Fibroblast of lung (primary cell): ENCODE measurements at places on chromosomes 7 and 10. TPM values are rescaled to one million over a fixed set of nuclear protein-coding genes. Genes with fewer than 3 reads are reported as not detected.
A peak's percentile ranks its signal among the peaks of the same experiment; 100 is the strongest.

Gene MOGAT3
- total RNA-seq, result not detected in 2 replicates

Gene NXPH1
- total RNA-seq, result not detected in 2 replicates

Gene UNCX
- total RNA-seq, result not detected in 2 replicates

GRCh38 chr7:24713039-24713793 lies 44.0 kb downstream of the GSDME start:
- DNase-seq, result no peak

DNA sequence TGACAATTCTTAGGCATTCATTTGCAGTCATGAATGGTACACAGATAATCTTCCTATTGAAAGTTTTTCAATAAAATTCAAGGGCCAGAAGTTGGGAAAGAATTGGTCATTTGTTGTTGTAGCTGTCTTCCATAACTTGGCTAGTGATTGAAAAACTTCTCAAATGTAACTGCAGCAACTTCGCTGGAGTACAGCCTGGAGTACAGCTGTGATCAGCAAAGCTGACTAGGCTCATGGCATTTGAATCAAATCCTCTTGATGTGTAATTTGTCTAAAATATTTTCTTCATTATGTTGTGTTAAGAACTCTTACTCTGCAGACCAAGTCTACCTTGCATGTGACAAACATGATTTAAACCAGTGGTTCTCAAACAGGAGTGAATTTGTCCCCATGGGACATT lies 226.5 kb upstream of the STEAP1 start:
- no peak for DNase-seq

DNA sequence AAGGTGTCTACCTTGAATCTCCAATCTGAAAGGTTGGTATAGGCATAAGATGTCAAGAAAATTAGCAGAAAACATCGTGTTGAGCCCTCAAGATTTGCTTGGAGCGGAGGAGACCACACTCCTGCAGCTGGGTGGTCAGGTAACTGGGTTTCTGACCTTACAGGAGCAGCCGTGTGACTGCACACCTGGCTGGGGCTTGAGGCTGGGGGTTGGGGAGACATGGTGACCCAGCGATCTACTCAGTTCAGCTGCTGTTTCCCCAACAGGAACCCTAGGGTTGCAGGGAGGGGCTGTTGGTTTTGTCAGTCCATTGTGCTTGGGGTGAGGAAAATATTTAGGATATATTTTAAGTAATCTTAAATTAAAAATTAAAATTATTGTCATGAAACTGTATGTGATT lies 147.0 kb upstream of the ZNF32 start:
- DNase-seq, result no peak

DNA sequence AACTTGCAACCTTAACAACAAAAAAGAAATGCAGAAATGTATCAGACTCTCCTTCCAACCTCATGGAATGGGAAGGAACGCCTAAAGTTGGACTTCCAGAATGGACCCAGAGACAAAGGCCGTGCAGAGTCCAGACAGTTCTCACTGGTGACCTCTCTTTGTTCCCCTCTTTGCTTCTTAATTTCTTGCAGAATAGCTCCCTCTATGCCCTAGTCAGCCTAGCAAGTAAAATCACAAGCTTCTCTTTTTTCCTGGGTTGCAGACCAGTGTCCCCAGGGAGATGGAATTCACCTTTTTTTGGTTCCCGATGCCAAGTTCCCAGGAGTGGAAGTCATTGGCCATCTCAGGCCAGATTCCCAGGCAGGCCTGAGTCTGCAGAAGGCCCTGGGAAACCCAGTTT lies 278.0 kb downstream of the CCSER2 start:
- no peak for DNase-seq

DNA sequence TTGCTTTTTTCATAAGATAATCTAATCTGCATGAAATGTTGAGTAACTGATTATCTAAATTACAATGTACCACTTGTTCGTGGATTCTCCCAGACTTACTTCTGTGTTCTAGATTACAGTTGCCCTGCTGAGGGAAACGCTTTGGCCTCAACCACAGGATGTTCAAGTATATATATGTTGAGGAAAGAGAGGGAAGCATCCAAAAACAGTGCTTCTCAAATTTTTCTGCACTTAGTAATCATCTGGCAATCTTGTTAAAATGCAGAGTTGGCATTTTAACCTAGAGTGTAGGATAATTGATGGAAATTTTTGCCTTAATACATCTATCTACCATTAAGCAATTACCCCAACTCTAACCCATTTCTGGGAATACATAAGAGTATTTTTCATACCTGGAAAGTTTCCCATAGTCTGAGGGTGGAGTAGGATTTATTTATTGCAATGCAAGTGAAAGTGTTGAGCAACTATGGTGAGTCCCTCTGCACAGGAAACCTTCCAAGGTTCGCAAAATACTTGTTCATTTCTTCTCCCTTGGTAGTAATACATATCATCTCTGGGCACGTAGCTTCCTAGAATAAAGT lies 59.6 kb upstream of the C1GALT1 start:
- DNase-seq, result peak; percentile 94

DNA sequence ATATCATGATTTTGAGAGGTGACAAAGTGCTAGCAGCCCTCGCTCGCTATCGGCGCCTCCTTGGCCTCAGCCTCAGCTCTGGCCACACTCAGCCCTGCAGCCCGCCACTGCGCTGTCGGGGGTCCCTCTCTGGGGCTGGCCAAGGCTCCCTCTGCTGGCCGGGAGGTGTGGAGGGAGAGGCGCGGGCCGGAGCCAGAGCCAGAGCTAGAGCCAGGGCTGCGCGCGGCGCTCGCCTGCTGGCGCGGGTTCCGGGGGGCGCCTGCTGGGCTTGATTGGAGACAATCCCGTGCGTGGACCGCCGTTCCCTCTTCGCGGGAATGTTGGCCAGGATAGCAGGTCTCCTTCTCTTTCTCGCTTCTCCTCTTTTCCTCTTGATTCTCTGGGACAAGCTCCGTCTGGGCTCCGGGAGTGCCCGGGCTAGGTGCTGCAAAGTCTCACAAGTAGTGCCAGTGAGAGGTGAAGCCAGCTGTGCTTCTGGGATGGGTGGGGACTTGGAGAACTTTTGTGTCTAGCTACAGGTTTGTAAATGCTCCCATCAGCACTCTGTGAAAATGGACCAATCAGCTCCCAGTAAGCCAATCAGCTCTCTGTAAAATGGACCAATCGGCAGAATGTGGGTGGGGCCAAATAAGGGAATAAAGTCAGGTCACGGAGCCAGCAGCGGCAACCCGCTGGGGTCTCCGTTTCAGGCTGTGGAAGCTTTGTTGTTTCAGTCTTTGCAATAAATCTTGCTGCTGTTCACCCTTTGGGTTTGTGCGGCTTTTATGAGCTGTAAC lies 43.4 kb upstream of the ELMO1 start:
- DNase-seq, result no peak

DNA sequence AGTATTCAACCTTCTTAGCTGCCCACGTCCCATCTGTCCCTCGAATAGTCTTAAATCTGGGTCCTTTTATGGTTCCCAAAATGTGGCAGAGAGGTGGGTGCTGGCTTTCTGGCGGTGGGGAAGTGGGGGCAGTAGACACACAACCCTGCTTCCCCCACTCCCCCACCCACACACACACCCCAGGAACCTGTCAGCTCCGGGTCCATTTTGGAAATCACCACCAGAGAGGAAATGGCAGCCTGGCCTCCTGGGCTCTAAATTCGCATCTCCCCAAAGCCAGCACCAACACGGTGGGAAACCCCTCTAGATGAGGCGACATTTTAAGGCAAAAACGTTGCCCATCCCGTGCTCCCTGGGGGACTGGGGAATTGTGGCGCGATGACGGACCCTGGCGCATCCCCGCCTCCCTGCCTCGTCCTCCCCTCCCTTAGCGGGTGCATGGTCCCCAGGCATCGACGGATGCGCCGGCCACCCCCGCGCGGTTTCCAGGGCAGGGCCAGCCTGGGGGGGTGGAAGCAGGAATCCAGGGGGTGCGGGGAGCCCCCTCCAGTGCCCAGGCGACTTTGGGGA lies 702 bp downstream of the TMEM130 start:
- no peak for DNase-seq

DNA sequence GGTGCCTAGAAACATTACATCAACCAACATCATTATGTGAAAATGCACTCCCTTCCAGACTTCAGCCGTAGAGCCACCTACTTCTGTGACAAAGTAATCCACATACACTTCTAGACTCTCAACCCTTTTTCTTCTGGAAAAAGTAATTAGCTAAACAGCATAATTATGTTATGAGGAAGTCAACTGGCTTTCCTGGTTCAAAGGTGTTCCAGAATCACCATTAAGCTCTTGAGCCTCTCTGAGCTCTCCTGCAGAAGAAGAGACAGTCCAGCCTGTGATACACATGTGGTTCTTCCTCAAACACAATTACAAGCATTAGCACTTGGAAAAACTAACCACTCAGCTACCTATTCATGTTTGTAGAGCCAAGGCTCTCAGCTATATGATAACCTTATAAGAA lies 52.5 kb downstream of the TNS3 start:
- no peak for DNase-seq

Gene NKX2-3
- total RNA-seq, result not detected in 2 replicates

- no peak for DNase-seq
Measured at GRCh38 chr10:1364151-1364910, 308.1 kb downstream of the WDR37 start.

- DNase-seq, result no peak
Measured at GRCh38 chr7:158782761-158783401, 46.4 kb downstream of the ESYT2 start.

Gene UPK3B
- under 0.01 and 0.50 TPM in 2 replicates for total RNA-seq

Gene C10orf62
- not detected in 2 replicates for total RNA-seq

DNA sequence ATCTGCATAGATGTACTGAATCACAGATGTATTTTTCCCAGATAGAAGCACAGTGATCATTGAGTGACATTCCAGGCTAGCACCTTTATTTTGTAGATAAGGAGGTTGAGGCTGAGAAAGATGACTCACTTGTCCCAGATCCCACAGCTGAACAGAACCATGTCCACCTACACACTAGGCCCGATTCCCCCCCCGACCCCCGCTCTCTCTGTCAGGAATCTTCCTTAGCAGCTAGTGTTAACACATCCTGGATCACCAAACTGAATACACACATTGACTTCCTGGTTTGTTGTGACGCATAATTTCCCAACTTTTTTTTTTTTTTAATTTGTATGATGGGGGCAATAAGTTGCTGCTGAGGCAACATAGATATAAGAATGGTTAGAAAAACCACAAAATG lies 5.2 kb downstream of the SFMBT2 start:
- peak; percentile 40 for DNase-seq

DNA sequence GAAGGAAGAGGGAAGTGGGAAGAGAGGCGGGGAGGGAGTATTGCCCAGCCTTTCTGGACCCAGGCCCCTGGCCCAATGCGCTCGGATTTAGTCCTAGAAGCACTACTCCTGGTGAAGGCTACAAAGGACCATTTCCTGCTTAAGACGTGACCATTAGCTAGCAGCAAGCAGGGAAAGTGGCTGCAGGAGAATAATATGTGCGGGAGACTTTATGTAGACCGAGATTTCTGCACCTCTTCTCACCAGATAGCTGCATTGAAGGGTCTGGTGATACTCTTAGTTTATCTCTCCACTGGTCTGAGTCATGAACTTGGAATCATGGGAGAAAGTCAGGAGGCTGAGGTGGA lies 3.1 kb downstream of the VAX1 start:
- DNase-seq, result no peak

Gene MMP21
- total RNA-seq, result 0.17 and 0.26 TPM in 2 replicates

- DNase-seq, result no peak
Measured at GRCh38 chr10:130782467-130782866, 529.1 kb downstream of the TCERG1L start.

GRCh38 chr7:50710441-50711154 lies 72.1 kb downstream of the GRB10 start:
- no peak for DNase-seq

GRCh38 chr10:120012566-120012965 lies 120.0 kb downstream of the SEC23IP start:
- no peak for DNase-seq

DNA sequence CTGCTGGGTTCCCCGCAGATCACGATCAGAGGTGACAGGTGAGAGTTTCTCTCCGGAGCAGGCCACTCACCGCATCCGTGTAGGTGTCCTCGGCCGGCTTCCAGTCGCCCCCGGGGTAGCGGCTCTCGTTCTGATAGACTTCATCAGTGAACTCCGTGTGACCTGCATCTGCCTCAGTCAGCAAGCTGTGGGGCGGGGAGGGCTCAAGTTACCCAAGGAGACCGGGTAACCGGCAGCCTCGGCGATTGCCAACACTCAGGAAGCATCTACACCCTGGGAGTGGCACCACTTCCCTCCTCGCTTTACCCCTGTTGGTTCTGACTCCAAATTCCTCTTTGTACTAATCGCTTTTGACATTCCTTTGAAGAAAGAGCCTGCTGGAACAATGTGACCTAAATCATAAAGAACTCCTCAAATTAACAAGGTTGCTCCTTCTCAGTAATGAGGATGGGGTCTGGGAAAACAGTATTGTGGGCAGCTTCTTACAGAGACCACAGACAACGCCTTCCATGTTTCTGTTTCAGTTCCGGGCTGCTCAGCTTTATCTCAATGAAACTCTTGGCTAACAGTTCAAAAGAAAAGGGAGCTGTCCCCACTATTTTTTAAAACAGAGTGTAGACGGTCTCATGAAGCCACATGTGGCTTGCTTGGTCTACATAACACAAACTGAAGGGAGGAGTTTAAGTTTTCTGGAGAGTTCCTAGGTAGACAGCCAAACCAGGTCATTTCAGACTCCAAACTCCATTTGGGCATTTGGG lies 118.1 kb downstream of the MYOF start:
- DNase-seq, result no peak

Gene TWIST1
- total RNA-seq, result 23.9 and 31.2 TPM in 2 replicates

- peak; percentile 91 for DNase-seq
Measured at GRCh38 chr7:84025332-84025927, 169.2 kb downstream of the SEMA3A start.

DNA sequence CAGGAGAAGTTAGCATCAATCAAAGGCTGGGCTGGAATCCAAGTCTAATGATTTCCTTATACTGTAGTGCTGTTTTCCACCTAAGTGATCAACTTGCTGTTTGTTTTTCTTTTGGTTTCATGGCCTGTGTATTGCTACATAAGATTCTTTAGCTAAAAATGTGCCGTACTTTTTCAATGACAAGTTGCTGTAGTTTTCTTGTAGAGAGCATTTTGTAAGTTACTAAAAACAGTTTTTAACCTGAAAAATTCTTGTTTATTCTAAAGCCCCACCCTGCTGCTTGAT lies 1.3 kb downstream of the HELLS start:
- peak; percentile 18 for DNase-seq

- DNase-seq, result peak; percentile 72
Measured at GRCh38 chr10:61904733-61905725, 3.5 kb downstream of the ARID5B start.

Gene OR6B1
- not detected in 2 replicates for total RNA-seq

Gene GAD2
- total RNA-seq, result not detected in 2 replicates

- DNase-seq, result no peak
Measured at GRCh38 chr7:50712252-50713122, 70.2 kb downstream of the GRB10 start.

Gene ANKRD30A
- total RNA-seq, result not detected in 2 replicates

Gene SPDYE17
- not detected in 2 replicates for total RNA-seq

GRCh38 chr10:36057180-36057579 lies 415.1 kb upstream of the FZD8 start:
- DNase-seq, result no peak

Gene ARHGEF5
- total RNA-seq, result 3.0 and 3.9 TPM in 2 replicates

DNA sequence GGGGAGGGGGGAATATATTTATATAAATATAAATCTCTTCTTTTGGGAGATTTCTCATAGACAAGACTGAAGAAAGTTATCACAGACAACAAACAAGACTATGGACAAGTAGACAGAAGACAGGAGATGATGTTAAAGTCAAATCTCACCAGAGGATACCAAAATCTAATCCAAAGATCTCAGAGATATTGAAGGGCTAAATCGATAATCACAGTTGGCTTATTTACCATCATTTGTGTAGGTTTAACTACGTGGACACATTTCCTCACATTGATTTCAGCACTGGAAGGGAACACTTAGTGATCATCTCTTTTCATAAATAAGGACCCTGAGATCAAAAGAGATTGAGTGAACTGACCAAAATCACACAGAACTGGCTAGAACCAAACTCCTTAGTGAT lies 2.7 kb upstream of the INPP5F start:
- DNase-seq, result no peak
